ENCODE measurements at places on chromosomes 5 and 9.

GRCh38 chr5:168721002-168721753, 142.0 kb upstream of the PANK3 start:
- no peak for DNase-seq

DNA sequence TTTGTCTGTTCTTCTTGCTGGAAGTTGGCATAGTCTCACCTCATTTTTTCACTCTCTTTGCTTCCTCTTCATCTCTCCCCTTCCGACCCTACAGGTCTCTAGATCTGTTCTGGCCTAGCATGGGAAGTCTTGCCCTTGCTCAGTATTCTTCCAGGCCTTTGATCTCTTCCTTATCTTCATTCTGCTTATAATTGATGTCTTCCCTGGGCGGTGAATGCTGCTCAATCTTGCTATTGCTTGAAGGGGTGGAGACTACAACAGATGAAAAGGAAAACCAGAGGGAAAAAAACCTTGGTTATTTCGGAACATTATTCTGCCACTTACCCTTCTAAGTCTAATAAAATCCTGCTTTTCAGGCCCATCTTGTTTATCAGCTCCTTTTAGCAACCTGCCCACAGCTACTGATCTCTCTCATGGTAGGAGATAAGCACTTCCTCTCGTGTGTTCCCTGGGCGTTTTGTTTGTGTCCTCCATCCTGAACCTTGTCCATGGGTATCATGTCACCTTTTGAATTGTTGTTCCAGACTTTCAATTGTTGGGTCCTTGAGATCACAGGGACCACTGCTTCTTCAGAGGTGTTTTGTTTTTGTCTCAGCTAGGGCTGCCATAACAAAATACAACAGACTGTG, 375.6 kb downstream of the ADGRV1 start:
- no peak for DNase-seq

- no peak for DNase-seq
These were observed 4.3 kb downstream of the ZBTB34 start for GRCh38 chr9:126864771-126865170.

GRCh38 chr5:137250421-137250820, 248.7 kb downstream of the SPOCK1 start:
- DNase-seq, result no peak

- no peak for DNase-seq
These were observed 28.4 kb downstream of the SPZ1 start for GRCh38 chr5:80348171-80348570.

DNA sequence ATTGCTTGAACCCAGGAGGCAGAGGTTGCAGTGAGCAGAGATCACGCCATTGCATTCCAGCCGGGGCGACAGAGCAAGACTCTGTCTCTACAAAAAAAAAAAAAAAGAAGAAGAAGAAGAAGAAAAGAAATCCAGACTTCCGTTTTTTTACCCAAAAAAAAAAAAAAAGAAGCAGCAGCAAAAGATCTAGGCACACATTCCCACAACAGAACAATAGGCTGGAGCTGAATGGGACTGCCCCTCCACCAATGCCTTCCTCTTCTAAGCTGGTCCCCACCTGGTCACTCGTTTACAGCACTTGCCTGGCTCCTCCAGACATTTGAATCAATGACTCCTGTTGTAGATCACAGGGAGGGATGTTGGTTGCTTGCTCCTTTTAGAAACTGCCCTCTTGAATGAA, 1.6 kb upstream of the LMAN2 start:
- no peak for DNase-seq

GRCh38 chr9:95313010-95313498, 4.5 kb downstream of the FANCC start:
- DNase-seq, result no peak

GRCh38 chr9:35333551-35333950, 156.4 kb upstream of the RUSC2 start:
- DNase-seq, result no peak

DNA sequence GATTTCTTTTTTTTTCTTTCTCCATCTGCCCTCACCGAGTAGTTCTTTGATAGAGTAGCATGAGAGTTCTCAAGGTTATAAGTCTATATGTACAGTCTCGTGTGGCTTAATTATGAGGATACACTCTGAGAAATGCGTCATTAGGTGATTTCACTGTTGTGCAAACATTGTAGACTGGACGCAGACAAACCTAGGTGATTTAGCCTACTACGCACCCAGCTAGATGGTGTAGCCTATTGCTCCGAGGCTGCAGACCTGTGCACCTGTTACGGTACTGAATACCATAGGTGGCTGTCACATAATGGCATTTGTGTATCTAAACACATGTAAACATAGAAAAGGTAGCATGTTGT, 26.9 kb upstream of the CORO2A start:
- DNase-seq, result no peak

DNA sequence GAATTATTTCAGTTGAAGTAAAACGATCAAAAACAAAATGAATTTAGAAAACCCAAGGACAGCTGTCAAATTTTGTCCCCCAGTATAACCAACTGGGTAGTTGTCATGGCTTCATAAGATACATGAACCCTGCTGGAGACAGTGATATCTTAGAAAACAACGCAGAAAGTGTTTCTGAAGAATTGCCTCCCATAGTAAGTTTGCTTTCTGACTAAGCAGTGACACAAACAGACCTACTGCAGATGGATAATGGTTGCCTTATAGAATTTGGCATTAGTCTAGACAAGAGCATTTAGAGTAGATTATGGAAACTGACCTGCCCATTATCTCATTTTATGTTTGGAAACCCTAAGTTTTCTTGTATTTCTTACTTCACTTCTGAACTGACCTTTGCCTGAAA, 187.7 kb upstream of the KCNN2 start:
- DNase-seq, result no peak

DNA sequence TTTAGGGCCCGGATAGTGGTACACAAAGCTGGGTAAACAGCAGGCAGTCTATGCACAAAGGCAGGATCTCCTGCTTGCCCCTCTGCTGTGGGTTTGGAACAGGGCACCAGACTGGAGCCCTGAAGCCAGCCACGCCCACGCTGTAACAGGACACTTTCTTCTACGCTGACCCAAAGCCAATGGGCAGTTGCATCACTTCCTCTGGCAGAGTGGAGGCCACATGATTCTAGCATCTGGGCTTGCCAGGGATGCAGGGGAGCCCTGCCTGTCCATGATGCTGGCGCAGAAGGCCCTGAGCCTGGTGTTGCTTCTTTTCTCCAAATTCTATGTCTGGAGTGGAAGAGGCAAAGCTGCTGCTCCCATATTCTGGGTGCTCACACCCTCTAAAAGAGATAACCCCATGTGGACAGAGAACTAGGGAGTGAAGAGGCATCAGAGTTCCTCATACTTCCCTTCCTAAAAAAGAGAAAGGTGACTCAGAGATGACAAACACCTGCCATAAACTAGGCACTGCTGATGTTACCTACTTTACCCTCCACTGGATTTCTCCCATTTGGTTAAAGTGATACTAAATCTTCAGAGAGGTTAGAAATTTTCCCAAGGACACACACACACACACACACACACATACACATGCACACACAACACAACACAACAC, 260.3 kb upstream of the KLF4 start:
- DNase-seq, result peak; percentile 52

DNA sequence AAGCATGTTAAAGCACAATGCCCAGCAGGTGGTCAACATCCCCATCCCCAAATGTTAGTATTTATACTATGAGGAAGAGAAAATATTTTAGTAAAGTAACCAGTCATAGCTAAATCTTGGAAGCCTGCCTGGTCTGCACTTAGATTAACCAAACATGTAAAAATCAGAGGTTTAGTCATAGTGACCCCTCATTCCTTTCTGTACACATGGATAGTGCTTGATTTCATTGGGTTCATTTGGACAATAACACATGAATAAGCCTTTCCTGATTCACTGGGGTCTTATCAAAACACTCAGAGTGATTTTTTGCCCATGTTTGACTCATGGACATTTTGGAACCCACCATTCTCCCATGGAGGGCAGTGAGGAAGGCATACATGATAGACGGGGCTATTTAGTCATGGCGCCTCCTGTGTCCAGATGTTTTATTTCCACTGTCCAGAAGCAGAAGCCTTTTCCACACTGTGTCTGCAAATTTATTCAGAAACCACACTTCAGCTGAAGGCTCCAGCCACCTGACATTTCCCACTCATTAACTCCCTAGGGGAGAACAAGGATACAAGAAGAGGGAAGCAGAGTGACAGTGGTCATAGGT, 32.5 kb downstream of the OR1J1 start:
- DNase-seq, result peak; percentile 47
